ENCODE measurements at places on chromosomes 2 and 18. TPM values are rescaled to one million over a fixed set of nuclear protein-coding genes. Genes with fewer than 3 reads are reported as not detected.

DNA sequence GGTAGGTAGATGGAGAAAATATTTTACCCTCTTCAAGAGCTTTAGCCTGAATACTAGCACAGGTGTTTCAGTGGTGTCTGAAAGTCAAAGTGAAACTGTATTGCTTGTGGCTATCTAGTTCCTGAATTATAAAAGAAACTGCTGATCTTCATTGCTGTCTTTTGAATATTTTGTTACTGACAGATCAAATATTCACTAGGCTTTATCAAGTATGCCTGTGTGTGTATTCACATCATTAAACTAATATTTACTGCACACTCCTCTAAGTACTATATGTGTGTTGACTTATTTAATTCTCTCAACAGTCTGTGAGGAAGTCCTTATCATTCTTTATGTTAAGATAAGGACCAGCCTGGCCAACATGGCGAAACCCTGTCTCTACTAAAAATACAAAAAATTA is 139.6 kb downstream of the SOCS6 start:
- no peak overlapping the region for H3K4me3 ChIP-seq
- no peaks in the 10 kb centered on the region for H3K27me3 ChIP-seq
- H3K36me3 ChIP-seq, result no peaks in the 10 kb centered on the region
- no peak for DNase-seq
- no peak overlapping the region for H3K27ac ChIP-seq

Gene RNU2-63P
- total RNA-seq, result not detected

Gene MAP2
- 9.9 TPM for total RNA-seq

Gene GRHL1
- total RNA-seq, result 0.85 TPM

DNA sequence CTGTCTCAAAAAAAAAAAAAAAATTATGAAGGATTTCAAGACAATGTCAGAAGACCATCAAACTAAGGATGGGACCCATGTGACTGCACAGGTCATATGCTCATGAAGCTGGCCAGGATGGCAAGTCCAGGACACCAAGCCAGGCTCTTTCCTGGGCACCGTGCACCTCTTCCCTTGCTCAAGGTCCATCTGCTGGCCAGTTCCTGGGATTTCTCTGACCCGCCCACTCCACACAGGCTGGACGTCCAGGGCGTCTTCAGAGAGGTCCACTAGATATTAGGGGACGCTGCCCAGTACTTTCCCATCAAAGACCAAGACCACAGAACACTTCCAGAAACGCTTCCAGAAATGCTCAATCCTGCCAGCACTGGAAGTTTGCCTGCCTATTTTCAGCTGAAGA is 14.3 kb downstream of the TEX44 start:
- peak overlapping the region; percentile 100 for H3K27ac ChIP-seq
- H3K36me3 ChIP-seq, result no peaks in the 10 kb centered on the region
- peaks cover 32% of the 10 kb centered on the region for H3K4me1 ChIP-seq
- no peak overlapping the region for H3K4me3 ChIP-seq
- H3K27me3 ChIP-seq, result no peaks in the 10 kb centered on the region
- DNase-seq, result no peak

DNA sequence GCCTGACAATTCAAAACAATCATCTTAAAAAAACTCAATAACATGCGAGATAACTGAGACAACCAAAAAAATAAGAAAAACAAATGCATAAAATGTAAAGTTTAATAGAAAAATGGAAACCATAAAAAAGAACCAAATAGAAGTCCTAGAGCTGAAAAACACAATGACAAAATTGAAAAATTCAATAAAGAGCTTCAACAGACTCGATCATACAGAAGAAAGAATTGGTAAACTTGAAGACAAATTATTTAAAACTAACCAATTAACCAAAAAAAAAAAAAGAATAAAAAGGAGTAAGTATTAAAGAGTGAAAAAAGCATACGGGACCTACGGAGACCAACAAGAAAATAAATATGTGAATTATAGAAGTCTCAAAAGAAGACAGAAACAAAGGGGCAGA is 37.7 kb downstream of the GPC1 start:
- no peak overlapping the region for H3K4me3 ChIP-seq
- no peak overlapping the region for H3K27ac ChIP-seq

Gene TWIST2
- 10.9 TPM for total RNA-seq

DNA sequence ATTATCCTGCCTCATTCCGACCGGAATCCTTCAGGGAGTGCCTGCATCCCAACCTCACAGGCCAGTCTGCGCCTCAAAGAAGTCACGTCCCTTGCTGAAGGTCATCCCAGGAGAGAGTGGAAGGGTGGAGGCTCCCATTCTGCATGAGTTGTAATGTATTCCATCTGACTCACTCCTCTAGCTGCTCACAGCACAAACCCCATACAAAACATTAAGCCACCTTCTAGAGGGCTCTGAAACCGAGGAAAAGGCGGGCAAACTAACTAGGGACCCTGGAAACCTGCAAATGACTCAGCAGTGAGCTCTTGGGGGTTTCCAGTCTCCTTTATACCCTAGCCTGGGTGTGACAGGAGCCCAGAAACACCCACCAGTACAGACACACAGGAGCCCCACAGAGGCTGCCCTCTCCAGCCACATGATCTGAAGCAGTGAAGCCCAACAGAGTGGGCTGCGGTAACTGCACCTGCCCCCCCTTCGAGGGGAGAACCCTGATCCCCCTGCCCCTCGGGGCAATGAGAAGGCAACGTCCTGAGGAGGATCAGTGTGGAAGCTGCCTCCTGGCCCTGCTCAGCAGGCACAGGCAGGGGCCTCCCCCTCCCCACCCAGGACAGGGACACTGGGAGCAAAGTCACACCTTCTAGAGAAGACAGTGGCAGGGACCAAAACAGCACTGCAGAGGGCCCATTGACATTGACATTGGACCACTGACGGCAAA is 69.3 kb upstream of the SNTG2 start:
- no peaks in the 10 kb centered on the region for H3K4me1 ChIP-seq
- H3K36me3 ChIP-seq, result no peaks in the 10 kb centered on the region
- H3K27me3 ChIP-seq, result peaks cover 29% of the 10 kb centered on the region
- H3K4me3 ChIP-seq, result no peak overlapping the region
- no peak for DNase-seq

Gene RABL2A
- total RNA-seq, result 2.9 TPM

DNA sequence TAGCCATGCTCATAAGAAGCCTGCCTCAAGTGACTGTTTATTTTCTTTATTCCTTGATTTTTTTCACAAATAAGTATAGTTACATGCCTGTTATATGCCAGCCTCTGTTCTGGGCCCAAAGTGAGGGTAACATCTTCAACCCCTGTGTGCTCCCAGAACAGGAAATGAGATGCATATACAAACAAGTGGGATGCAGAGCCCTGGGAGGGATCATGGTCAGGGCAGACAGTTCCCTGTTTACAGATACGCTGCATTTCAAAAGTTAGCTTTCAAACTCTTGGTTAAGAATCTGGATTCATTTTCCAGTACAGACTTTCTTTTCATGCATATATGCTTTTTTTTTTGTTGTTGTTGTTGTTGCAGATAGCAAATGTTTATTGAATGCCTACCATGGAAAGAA is 24.4 kb downstream of the GPR39 start:
- H3K4me3 ChIP-seq, result no peak overlapping the region
- no peaks in the 10 kb centered on the region for H3K4me1 ChIP-seq
- no peaks in the 10 kb centered on the region for H3K36me3 ChIP-seq
- no peak for DNase-seq
